ENCODE measurements at places on chromosomes 11 and 22.

GRCh38 chr11:78205256-78205655 lies 16.5 kb downstream of the USP35 start:
- no peak for DNase-seq

- no peak for DNase-seq
Observed at GRCh38 chr11:11047851-11048610, 190.2 kb upstream of the ZBED5 start.

GRCh38 chr11:123373754-123374621 lies 56.1 kb upstream of the GRAMD1B start:
- DNase-seq: no peak

DNA sequence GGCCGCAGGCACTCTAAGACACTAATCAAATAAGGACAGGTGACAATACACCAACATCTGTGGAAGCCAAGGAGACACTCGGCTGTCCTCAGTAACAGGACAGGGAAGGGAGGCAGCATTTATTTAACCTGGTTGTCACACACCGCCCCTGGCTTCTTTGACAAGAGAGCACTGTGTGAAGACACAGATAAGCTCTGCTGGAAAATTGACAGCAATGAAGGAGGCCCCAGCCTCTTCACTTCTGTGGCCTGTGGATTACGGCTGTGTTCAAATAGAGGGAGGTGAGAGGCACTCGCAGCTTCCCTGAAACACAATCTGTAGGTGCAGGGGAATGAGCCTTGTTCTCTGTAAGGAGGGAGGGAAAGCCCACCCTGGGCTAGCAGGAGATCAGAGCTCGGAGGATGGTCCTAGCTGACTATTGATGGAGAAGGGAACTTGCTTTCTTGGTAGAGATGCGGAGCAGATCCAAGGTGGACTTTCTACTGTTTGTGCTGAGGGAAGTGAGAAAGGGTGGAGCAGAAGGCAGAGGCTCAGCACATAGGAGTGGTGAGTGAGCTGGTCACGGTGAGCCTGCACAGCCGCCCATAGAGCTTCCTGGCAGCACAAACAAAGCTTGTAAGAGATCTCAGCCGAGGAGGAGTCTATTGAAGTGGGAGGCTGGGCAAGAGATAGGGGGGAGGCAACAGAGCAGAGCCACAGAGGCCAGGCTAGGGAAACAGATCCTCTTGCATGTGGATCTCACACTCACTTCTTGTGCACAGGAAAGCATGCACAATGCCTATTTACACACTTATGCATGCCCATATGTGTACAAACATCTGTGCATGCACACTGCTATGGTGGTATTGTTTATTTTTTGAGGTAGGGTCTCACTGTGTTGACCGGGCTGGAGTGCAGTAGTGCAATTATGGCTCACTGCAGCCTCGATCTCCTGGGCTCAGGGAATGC lies 114.6 kb upstream of the THY1 start:
- no peak for DNase-seq

DNA sequence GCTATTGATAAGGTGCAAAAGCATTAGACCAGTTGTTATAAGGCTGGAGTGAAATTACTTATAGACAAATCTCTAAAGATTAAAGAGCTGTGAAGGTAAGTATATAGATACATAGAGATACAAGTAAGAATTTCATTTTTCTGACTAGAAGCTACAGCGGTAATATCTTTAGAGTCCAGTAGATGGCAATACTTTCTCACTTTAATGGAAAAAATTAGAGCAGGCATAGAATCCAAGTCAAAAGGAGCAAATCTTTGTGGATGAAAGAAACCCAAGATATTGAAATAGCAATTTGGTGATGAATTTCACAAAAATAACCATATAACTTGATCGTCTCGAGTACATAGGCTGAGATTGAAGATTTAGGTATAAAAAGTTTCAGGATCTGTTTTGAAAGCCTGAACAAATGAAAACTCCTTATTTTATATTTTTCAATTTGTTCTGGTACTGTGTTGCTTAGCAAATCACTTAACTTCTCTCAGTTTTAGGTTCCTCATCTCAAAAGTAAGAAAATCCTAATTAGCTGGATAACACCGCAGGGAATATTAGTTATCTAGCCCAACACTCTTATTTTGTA lies 81.9 kb downstream of the UVRAG start:
- DNase-seq: peak; percentile 58

DNA sequence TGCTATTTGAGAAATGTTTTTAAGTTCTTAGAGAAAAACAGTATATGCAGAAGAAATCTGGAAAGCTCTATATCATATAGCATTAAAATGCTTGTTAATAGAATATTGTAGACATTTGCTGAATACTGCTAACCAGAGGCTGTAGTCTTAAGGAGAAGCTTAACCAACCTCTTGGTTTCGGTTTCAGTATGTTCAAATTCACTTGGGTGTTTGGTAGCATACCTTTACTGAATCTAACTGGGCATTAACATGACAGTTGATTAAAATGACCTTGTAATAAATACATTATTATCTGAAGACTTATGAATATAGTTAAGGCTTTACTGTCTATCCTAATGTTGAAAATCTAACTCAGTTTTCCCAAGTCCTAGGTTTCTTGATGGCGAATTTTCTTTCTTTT lies 5.4 kb downstream of the PCF11 start:
- no peak for DNase-seq

DNA sequence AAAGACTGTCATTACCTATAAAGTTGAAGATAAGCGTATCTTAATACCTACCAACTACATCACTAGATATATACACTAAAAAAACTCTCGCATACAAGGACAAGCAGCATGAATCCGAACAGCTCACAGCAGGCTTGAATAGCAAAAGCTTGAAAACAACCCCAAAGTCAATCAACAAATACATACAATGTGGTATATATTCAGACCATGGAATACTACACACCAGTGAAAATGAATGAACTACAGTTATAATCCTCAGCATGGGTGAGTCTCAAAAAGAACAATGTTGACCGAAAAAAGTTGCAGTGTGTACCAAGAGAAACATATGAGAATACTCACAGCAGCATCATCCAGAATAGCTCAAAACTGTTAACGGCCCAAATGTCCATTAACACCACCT lies 25.2 kb downstream of the USP28 start:
- DNase-seq: no peak

DNA sequence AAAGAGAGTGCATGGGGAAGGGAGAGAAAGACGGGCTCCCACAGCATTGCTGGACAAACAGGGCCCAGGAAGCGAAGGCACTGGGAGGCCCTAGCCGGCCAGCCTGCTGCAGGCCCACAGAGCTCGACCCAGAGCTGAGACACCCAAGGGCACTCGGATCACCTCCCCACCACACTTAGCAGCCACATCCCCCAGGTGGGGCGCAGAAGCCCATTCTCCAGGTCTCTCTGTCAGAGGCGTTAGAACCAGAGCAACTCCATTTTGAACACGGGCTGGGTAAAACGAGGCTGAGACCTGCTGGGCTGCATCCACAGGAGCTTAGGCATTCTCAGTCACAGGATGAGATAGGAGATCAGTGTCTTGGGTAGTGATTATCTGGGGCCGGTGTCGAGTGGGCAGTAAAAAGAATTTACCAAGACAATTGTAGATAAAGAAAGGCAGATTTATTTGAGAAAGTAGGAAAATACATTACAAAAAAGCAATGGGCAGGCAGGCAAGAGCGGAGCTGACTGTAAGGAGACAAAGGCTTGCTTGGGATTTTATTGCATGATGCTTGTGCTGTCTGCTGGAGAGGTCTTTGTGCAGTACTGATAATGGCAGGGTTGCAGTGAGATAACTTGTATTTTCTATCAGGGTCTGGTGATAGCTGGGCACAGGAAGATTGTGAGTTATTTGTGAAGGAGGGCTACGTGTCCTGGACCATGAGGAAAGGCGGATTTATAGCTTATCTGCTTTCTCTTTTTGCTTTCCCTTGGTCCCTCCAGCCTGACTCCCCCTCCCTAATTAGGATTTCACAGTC lies 13.4 kb upstream of the CAPN5 start:
- no peak for DNase-seq

DNA sequence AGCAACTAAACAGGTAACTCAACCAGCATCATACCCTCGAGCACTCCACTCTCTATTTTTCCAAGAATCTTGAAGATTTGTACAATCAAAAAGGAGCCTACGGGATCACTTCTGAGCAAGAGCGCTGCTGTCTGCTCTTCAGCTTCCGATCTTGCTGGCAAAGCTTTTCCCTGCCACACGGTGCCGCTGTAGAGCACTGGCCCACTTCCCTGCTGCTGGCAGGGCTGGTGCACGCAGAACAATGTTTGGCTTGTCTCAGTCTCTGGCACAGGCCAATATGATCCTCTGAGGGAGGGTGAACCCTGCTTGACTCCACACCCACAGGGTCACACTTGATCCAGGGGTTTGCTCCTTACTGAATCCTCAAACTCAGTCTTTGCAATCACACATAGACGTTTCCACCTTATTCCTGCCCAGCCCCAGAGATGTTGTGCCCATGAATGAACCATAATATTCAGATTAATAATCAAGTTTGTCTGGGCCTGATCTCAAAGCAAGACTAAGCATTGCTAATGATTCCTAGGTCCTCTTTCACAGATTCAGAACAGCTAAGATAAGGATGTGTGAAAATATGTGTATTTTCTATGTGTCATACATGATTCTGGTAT lies 536.6 kb downstream of the SOX6 start:
- DNase-seq: no peak

DNA sequence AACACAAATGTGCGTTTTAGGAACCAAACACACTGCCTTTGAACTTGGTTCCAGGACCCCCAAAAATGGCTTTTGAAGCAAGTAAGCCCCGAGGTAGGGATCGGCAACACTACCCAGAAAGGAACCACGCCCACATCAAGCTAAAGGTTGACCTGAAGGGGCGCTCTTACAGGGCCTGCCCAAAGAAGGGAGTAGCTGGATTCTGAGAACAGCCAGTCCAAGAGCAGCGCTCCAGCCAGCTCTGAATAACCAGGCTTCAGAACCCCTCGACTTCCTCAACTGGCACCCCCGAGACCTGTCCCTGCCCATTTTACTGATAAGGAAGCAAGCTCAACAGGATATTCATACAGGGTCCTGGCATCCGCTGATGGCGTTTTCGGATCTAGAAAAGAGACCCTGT lies 18.9 kb upstream of the MOB2 start:
- DNase-seq: no peak

GRCh38 chr11:33622186-33622585 lies 78.4 kb downstream of the C11orf91 start:
- no peak for DNase-seq

DNA sequence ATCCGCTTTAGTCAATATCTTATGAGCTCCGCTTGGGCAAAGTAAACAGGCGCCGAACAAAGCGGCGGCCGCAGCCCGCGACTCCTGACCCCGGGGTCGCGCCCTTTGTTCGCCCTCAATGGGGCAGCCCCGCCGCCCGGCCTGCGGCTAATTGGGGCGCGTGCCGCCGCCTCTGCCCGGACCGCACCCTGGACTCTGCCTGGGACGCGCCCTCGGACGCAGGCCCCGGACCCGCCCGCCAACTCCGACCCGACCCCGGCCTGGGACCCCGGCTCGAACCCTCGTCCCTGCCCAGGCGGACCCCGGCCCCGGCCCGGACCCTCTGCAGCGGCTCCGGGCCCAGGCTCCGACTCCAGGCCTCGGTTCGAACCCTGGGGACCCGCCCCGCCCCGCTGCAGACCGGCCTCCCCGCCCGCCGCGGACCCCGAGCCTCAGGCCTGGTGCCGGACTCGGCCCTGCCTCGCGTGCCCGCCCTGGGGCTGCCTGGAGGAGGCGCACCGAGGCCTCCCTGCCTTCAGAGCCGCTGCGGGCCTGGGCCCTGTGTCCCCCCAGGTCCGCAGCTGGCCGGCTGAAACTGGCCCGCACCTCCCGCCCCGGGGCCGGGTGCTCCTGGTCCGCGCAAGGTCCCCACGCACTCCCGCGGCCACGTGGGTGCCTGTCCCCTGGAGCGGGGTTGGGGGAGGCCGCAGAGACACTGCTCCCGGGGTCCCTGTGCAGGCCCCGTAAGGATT lies 84.7 kb upstream of the WNT7B start:
- DNase-seq: peak; percentile 46

DNA sequence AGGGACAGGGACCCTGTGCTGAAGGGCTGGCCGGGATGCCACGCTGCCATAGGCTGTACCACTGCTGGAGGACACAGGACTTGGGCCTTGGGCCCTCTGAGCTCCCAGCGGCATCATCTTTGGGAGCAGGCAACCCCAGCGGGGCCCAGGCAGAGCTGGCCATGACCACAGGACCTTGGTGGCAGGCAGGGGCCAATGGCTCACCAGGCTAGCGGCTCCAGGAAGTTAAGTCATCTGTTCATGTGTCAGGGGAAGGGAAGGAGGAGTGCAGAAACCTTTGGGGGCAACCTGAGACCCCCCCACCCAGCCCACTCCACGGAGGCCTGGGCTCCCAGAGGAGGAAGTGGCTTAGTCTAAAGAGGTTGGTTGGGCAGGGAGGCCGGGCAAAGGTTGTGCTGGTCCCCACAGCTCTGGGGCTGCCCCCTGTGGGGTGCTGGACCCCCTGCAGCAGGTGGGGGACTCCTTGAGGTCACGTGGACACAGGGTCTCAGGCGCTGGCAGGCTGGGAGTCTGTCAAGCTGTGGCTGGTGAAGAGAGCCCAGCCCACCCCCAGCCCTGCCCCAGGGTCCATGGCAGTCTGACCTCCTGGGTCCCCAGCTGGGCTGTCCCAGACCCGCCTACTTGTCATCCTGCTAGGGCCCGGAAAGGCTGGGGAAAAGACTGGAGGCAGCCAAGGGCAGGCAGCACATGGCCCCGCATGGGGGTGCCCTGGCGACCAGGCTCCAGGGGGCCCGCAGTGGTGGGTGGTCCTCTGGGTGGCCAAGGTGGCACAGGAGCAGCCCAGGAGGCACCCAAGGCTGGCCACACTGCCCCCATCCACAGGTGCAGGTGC lies 184.3 kb downstream of the IGLL1 start:
- DNase-seq: no peak

DNA sequence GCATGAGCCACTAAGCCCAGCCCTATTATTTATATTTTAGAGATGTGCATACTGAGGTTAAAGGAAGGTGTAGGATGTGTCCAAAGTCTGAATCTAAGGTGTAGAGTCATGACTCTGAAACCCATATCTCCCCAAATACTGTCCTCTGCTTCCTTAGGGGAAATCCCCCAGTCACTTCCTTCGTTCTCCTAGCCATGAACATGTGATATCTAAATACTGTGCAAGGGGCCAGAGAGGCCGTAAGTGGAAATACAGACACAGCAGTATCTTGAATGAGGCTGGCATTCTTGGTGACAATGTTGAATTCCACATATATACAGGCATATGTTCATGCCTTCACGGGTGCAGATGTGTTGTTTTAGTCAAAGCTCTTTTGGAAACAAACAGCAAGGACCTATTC lies 21.3 kb upstream of the PATZ1 start:
- DNase-seq: no peak

DNA sequence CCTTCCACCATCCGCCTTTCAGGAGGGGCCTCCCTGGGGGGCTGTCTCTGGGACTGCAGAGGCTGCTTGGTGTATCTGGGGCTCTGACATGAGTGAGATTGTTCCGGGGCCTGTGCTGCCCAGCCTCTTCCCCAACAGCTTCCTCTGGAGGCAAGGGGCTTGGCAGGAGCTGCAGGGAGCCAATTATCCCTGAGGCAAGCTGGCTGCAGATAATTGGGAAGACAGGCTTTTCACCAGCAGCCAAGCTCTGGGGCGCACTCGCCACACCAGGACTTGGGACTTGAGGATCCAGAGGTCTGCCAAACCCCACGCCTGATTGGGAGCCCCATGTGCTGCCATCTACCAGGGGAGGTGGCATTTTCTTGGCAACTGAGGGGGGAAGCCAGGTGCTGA lies 15.6 kb upstream of the RTN4R start:
- no peak for DNase-seq

- DNase-seq: no peak
Observed at GRCh38 chr11:41051919-41052635, 407.4 kb downstream of the LRRC4C start.
